Right forelimb (tissue), 1 donor: ENCODE measurements at places on chromosomes 16 and 17.

GRCh38 chr16:51445250-51445649, 294.2 kb upstream of the SALL1 start:
- no peak for DNase-seq

GRCh38 chr16:48538746-48539484, 71.1 kb downstream of the N4BP1 start:
- no peak for DNase-seq

DNA sequence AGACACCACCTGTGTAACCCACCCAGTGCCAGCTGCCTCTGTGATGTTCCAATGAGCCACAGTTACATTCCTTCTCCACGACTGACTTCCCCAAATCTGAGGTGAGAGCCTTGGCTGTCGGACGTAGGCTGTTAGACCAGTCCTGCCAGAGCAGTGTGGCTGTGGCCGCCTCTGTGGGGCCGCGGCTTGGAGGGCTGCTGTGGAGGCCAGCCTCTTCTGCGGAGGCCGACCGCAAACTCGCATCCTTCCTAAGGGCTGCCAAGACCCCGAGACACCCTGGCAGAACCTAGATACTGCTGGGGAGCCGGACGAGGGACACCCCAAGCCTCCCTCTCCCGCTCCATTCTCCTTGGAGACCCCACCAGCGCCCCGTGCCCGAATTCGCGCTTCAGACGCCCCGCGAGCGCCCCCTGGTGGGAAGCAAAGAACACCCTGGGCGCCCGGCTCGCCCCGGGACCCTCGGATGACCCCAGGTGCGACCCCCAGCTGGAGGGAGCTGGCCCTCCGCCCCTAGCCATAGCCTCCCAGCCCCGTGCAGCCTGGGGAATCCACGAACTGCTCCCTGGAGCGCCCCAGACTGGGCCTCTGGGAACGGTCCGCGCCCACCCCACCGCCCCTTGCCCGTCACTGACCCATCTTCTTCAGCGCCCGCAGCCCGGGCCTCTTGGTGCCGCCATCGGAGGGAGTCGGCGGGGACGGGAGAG, 547 bp downstream of the PLCD3 start:
- peak; percentile 70 for DNase-seq

DNA sequence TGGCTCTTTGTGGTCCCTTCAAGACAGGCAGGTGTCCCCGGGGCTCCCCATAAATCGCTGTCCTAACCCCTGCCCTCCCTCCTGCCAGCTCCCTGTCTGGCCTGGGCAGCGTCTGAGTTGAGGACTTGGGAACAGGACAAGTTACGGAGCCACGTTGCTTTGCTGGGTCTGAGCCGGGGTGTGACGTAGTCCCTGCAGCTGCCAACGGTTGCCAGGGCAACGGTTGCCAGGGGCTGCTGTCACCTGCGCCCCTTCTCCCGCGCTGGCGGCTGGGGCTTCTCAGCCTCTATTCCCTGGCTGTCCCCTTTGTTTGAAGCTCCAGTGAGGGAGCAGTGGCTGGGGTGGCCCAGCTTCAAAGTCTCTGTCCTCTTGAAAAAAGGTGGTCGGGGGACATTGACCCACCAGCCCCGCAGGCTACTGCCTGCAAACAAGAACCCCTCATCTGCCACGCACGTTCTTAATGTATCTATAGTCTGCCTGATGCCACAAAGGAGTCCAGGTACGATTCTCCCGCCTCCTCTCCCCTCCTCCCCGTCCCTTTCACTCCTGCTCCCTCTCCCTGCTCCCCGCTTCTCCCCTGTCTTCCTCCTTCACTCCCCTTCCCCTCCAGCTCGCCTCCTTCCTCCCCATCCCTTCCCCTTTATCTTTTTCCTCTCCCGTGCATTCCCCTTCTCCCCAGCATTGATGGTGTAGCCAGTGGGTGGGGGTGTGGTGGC, 10.9 kb downstream of the ADGRG1 start:
- DNase-seq, result peak; percentile 83

- DNase-seq, result no peak
These were observed 25.1 kb downstream of the CD300LG start for GRCh38 chr17:43871946-43872690.

DNA sequence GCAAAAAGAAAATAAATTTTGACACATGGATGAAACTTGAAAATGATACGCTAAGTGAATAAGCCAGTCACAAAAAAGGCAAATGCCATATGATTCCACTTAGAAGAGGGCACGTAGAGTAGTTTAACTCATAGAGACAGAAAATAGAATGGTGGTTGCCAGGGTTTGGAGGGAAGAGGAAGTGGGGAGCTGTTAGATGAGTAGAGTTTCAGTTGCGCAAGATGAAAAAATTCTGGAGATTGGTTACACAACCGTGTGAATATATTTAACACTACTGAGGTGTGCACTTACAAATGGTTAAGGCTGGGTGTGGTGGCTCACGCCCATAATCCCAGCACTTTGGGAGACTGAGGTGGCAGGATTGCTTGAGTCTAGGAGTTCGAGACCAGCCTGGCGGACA, 93.4 kb upstream of the TMEM132E start:
- DNase-seq, result peak; percentile 10

- DNase-seq, result no peak
These were observed 84.7 kb upstream of the CIBAR2 start for GRCh38 chr16:85196976-85197375.

DNA sequence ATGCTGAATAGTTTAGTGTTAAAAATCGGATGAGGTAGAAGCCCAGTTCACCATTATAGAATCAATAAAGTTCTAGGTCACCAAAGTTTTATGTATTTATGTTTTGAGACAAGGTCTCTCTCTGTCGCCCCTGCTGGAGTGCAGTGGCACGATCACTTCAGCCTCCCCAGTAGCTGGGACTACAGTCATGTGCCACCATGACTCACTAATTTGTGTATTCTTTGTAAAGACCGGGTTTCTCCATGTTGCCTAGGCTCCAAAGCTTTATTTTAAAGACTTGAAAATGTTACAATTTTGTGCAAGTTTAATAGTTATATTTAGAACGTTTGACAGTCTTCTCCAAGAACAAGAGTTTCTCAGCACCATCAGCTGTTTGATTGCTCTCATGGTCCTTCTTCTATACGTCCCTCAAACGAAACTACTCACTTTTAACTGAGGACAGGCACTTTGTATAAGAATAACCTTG, 32.1 kb downstream of the NDE1 start:
- DNase-seq, result no peak

- no peak for DNase-seq
These were observed 297 bp upstream of the SLFN13 start for GRCh38 chr17:35448899-35449227.

GRCh38 chr17:62562656-62563055, 64.8 kb upstream of the MRC2 start:
- no peak for DNase-seq

DNA sequence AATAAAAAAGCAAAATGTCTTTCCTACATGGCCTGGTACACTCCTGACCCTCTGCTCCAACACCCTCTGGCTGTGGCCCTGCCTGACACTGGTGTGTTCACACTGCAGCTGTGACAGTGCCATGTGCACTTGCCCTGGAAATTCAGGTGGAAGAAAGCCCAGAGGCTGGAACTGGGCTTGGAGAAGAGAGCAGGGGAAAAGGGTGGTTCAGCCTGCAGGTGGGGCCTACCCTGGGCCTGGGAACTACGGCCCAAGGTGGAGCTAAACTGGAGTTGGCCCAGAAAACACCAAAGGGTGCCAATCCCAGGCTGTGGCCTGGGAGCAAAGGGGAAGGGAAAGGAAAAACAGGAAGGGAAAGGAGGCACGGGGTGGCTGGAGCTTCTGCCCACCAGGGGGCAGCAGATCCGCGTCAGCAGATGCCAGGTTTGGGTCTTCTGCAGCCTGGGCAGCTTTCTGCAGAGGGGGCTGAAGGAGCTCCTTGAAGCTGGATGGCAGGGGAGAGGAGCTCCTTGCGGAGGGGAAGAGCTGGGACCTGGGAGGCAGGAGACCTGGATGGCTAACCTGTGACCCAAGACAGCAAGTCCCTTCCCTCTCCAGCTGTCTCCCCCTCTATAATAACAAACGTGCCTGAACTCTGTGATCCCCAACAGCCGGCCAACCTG, 15.4 kb upstream of the CTCF start:
- peak; percentile 81 for DNase-seq

- no peak for DNase-seq
These were observed 25.6 kb downstream of the SOST start for GRCh38 chr17:43732958-43733357.

DNA sequence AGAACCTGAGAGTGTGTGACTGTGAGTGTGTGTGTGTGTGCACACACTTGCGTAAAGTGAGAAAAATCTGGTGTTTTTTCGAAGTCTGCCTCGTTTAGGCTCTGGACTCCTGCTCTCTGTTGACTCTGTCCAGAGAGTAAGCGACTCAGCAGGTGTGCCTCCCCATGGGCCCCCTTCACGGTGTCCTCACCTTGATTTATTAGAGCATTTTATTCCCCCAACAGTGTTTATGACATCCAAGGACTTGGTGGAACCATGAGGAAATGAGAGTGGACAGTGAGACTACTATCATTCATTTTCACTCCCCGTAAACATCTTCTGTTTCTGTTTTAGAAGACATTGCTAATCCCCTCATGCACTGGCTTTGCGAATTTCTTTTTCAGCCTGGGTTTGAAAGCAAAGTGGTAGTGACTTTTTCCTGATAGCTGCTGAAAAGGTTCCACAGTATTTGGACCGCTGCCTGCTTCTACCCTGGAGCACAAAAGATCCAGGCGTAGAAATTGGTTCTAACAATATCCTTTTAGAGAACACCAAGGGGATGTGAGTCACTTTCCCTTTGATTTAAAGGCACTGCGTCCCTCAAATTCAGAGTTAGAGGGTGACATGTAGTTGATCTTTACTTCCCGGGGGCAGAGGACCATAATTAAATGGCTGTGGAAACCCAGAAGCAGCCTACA, 218.2 kb downstream of the WWOX start:
- no peak for DNase-seq

DNA sequence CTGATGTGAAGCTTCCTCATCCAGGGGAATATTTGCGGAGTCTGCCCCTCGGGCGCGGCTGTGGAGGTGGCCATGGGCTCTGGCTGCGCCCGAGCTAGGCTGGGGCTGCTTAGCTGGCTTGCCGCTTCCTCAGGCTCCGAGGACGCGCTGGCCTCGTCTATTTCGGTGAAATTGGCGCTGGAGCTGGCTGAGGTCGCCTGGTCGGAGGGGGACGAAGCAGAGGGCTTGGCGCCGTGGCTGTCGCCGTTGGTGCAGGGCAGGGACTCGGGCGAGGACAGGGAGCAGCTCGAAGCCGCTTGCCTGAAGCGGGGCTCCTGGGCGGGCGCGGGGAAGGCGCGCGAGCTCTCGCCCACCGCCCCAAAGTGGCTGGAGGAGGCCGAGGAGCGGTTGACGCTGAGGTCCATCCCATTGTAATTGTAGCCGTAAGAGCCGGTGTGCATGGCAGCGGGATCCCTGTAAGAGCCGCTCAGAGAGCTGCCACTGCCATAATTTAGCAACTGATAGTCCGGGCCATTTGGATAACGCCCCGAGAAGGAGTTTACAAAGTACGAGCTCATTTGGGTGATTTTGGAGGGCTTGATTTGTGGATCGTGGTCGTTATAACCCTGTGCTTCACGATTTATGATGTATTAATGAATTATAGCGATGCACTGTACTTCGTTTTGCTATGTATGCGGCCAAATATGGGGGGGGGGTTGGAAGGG, at the start of gene HOXB5:
HOXB5 (minus strand) TSS at position 654 of the 704 bp plus-strand sequence; CDS start at position 557, 97 bp downstream.
- DNase-seq, result no peak

DNA sequence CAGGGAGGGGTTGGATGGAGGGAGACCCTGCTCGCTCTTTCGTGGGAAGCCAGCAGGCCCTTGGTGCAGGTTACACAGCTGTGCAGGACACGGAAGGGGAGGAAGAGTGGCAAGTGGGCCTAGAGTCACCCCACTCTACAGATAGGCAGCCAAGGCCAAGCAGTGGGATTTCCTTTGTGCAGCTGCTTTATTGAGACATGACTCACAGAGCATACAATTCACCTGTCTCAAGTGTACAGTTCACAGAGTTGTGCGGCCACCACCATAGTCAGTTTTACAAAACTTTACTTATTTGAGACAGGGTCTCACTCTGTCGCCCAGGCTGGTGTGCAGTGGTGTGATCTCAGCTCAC, 91.2 kb upstream of the CIBAR2 start:
- DNase-seq, result no peak

DNA sequence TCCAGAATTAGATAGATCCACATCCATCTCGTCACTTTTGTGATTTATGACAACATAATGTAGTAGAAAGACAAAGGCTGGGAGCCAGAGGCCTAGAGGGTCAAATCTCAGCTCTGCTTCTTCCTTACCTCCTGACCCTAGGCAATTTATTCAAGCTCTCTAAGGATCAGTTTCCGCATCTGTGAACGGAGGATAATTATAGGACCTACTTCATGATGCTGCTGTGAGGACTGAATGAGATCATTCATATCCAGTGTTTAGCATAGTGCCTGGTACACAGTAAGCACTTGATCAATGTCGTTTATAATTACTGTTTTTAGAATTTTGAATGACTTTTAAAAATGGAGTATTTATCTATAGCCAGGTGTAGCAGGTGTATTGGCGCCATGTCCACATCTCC, 128.4 kb downstream of the SHISA9 start:
- DNase-seq, result no peak

DNA sequence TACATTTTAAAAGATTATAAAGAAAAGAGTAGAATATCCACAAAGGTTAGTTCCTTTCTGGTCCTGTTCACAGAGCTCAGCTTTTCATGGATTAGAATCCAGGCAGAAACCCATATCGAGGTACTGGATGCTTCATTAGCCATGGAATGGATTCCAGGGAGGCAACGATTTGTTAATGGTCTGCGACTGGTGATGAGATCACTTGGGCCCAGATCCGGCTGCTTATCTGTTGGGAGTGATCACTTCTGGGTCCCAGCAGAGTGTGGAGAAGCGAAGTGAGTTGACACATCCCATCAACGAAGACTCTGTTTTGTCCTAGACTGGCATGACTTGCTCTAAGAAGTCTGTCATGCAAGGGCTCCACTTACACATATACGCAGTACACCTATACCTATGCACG, 165.8 kb downstream of the MAF start:
- DNase-seq, result no peak

DNA sequence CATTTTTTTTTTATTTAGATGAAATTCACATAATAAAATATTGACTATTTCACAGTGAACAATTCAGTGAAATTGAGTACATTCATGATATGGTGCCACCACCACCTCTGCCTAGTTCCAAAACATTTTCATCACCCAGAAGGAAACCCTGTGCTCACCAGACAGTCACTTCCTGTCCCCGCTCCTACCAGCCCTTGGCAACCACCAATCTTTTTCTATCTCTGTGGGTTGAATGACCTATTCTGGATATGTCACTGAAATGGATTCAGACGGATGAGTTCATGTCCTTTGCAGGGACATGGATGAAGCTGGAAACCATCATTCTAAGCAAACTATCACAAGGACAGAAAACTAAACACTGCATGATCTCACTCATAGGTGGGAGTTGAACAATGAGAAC, 40.5 kb downstream of the ATP2C2 start:
- DNase-seq, result no peak

DNA sequence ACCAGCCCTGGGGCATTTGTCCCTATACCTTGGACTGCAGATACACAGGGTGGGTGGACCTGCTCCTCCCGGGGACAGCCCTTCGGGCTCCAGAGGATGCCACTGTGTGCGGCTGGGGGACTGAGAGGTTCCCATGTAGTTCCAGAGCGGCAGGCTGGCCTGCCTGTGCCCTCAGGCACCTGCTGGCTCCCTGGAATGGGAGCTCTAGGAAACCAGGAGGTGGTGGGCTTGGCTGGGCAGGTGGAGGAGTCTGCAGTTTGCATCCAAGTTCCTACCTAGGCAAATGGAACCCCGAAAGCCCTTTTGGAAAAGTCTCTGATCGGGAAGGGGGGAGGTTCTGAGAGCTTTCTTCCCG, 982 bp downstream of the DBNDD1 start:
- DNase-seq, result no peak

GRCh38 chr16:17026600-17027242, 444.0 kb downstream of the XYLT1 start:
- no peak for DNase-seq

GRCh38 chr16:83100679-83101078, 473.9 kb downstream of the CDH13 start:
- DNase-seq, result no peak
